ENCODE measurements at places on chromosomes 3 and 15. TPM values are rescaled to one million over a fixed set of nuclear protein-coding genes. Genes with fewer than 3 reads are reported as not detected.
A peak's percentile ranks its signal among the peaks of the same experiment; 100 is the strongest.

The CCR4 gene
- 0.35 TPM for total RNA-seq

The HES1 gene
- 40.3 TPM for total RNA-seq

- DNase-seq, result peak; percentile 27
Measured at GRCh38 chr3:38978729-38979128, 73.0 kb downstream of the SCN11A start.

GRCh38 chr15:42577514-42578031 lies 2.2 kb downstream of the STARD9 start:
- no peak for DNase-seq

The ETV5 gene
- total RNA-seq, result 48.4 TPM

The LRRC31 gene
- not detected for total RNA-seq

The CLDN16 gene
- total RNA-seq, result not detected

DNA sequence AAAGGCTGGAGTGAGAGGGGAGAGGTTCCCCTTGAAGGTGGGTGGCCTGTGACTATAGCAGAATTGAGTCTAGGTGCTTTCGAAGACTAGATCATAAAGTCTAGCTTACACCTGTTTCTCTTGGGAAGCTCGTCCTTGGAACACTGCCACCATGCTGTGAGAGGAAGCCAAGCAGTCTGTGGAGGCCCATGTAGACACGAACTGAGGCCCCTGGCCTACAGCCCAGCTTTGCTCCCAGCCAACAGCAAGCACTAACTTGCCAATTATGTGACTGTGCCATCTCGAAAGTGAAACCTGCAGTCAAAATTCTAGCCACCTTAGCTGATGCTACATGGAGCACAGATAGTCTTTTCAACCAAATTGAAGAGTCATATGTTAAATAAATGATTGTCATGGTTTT lies 190.5 kb upstream of the NECTIN3 start:
- peak; percentile 56 for DNase-seq

DNA sequence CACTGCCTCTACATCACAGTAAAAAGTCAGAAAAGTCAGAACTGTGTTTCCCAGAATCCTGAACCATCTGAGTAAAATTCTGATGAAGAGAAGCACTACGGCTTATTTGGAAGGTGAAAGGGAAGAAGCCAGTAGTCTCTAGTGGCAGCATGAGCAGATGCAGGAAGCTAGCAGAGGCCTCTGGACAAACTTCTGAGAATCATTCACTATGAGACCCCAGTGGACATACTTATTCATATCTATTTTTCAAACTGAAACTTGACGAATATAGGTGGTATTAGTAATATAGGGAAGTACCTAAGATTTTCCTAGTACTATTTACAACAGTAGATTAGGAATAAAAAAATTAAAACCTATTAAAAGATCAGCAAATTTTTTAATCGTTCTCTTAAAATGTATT lies 272.8 kb upstream of the TTC14 start:
- DNase-seq, result peak; percentile 23

The AGBL1 gene
- total RNA-seq, result 0.03 TPM

DNA sequence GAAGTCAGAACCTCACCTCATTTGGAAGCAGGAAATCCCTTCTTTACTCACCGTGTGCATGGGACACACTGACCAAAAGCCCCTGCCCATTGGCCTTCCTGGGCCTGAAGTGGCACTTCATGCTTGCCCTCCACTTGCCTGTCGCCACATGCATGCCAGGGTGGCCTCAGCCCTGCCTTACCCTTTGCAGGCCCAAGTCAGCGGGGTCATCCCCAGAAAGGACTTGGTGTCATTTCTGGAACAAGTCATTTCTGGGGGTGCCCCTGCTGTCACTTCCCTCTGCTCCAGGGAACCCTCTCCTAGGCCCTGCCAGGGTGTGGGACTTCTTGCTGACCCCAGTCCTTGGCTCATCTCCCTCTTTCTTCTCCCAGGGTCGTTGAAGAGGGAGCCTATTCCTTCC lies 59.9 kb upstream of the CGNL1 start:
- no peak for DNase-seq

The NLGN1 gene
- total RNA-seq, result 9.6 TPM

DNA sequence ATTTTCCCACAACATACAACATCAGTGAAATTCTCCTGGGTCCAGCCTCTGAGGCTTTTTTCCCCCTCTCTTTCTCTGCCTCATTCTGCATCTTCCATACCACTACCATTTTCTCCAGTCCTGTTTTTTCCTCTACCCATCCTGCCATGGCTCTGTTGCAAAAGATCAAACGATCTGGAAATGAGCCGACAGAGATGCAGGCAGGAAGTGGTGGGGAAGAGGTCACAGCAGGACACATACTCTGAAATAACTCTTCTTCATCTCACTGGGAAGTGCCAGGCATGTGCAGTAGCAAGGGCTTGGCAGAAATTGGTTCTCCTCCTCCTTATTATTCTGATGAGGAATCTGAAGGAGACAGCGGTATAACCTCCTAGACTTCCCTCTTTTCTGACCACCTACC lies 114.3 kb downstream of the CORO2B start:
- DNase-seq, result no peak

The CCNL1 gene
- total RNA-seq, result 134 TPM

DNA sequence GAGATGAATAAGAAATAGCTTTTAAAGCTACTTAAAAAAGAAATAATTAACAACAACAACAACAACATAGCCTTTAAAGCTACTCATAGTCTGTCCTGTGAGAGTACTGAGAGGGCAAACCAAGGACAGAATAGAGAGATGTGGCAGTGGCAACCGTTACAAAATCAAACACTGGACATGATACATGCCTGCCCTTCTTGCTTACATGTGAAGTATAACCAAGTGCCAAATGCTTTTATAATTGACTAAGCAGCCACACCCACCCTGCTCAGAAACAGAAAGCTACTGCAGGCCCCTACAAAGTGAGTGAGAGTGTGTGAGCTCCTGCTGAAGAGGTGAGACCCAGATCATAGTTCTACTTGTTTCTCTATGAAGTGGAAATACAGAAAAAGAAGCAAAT lies 38.4 kb downstream of the NDUFB4 start:
- no peak for DNase-seq

The CISH gene
- 3.6 TPM for total RNA-seq

- peak; percentile 89 for DNase-seq
Measured at GRCh38 chr3:187678726-187679268, 8.6 kb upstream of the SST start.

GRCh38 chr3:176951586-176952292 lies 245.5 kb downstream of the TBL1XR1 start:
- no peak for DNase-seq

GRCh38 chr15:95975212-95975611 lies 355.3 kb upstream of the NR2F2 start:
- DNase-seq, result no peak

DNA sequence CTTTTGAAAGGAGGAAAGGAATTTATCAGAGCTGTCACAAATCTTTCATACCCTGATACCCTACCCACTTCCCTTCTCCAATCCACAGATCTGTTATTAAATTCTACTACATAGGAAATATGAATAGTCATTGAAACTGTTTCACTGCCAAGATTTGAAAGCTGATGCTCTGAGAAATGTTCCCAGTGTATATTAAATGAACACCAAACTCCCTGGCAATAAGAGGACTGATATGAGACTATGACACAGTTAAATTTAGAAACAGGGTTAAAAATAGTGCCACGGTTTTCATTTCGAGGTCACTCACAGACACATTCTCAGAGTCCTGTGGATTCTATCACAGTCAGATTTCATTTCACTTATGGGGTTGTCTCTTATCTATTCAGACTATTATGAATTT lies 27.2 kb upstream of the GBE1 start:
- no peak for DNase-seq

DNA sequence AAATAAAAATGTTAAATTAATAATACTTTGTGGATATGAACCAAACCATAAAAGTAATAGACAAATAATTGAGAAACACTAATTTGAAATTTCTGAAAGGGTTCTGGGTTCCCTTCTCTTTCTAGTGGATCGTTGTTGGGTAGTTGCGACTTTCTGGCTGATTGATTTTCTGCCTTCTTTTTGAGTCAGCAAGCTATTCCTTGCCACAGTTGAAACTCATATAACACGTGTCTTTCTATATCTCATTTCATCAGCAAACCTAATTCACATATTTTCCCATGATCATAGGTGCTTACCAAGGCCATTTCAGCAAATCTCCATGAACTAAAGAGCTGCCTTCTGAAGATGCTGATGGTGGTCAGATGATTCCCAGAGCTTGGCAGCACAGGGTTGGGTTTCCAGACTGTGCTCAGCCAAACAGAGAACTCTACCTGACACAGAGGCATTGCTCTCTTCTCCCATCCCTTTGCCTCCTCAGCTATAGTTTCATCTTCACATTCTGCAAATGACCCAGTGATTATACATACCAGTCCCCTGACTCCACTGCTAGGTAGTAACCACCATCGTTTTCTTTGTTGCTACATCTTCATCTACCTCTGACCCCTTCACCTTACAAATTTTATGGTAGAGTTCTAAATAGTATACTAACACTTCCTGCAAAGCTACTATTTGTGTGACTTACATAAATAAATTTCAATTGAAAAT lies 383.9 kb upstream of the DPH6 start:
- DNase-seq, result no peak

The LACTB gene
- total RNA-seq, result 18.6 TPM

The THRB gene
- 8.0 TPM for total RNA-seq

The VWA5B2 gene
- total RNA-seq, result 0.66 TPM

The SLC51A gene
- 4.0 TPM for total RNA-seq

- no peak for DNase-seq
Measured at GRCh38 chr3:138491971-138492370, 57.6 kb downstream of the ESYT3 start.

The PCOLCE2 gene
- 18.6 TPM for total RNA-seq

DNA sequence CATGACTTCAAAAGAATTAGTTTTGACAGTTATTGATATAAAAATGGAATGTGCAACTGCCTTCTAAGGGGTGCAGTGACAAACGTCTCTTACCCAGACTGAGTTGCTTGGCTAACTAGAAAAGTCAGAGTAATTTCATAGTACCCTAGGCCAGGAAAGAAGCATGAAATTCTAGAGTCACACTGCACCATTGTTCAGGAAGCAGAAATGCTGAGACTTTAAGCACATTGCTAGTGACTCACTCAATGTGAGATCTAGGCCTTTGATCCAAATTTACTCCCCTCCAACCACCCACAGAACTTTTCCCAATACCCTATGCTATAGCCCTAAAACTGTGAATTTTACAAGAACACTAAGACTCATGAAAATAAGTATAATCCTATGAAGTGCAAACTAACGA lies 110.8 kb downstream of the DUT start:
- no peak for DNase-seq

GRCh38 chr15:65881766-65882434 lies 12.6 kb downstream of the RAB11A start:
- no peak for DNase-seq
